ENCODE measurements at places on chromosomes 2 and 18. TPM values are rescaled to one million over a fixed set of nuclear protein-coding genes. Genes with fewer than 3 reads are reported as not detected.

DNA sequence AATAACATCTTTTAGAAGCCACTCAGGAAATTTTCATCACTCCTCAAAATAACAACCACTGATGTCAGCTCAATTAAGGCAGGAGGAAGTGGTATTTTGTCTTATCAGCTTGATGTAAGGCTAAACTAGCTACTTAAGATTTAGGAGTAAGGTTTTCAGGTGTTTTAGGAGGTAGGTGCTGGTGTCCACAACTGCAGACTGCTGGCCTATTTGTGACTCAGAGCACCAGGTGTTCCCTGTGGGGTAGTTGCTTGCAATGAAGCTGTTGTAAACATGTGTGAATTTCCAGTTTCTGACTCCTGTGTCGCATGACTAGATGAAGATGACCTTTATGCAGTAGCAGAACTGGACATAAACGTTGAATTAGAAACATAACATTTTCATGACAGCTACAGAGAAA lies 164.2 kb downstream of the THSD7B start:
- DNase-seq, result no peak

UGT1A4 gene
- 9.0 TPM for total RNA-seq

- DNase-seq, result no peak
These were observed 210.5 kb upstream of the NRP2 start for GRCh38 chr2:205471776-205472175.

DNA sequence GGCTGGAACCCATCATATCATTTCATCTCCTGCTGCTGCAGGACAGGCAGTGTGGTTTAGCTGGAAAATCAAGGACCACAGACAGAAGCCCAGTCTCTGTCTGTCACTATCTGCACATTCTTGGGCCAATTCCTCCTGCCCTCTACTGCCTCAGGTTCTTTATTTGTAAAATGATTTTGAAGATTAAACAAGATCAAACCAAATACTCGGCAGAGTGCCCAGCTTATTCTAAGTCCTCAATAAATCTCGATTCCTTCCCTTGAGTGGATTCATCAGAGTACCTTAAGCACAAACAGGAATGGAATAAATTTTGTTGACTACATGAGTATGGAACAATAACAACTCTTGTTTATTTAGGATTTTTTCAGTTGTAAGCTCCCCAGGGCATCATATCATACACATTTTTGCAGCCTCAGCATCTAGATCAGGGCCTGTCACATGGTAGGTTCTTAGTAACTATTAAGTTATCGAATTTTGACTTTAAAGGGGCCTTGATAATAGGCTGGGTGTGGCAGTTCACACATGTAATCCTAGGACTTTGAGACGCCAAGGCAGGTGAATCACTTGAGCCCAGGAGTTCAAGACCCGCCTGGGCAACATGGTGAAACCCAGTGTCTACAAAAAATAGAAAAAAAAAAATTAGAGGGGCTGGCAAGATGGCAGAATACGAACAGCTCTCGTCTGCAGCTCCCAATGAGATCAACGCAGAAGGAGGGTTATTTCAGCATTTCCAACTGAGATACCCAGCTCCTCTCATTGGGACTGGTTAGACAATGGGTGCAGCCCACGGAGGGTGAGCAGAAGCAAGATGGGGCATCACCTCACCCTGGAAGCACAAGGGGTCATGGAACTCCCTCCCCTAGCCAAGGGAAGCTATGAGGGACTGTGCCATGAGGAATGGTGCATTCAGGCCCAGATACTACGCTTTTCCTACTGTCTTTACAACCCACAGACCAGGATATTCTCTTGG lies 11.1 kb downstream of the RHOB start:
- DNase-seq, result no peak

DNA sequence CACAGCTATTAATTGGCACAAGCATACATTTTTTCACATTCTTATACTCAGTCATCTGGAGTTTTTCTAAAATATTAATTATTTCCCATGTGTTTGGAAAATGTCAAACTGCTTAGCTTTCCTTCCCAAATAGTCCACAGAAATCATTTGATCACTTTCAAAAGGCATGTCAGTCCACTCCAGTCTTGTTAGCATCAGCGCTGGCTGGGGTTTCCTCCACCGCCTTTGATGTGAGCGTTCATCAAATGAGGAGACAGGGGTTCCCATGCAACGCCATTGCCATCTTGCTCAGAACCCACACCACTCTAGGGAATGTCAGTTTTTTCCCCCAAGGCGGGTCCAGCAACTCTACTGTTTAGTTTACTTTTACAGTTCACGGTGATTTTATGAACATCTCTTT lies 13.1 kb upstream of the RAX start:
- DNase-seq, result no peak

- no peak for DNase-seq
These were observed 15.7 kb upstream of the TTC39C start for GRCh38 chr18:23998820-23999219.

GRCh38 chr2:156046900-156047299 lies 285.6 kb downstream of the NR4A2 start:
- DNase-seq, result no peak

REV1 gene
- 46.7 TPM for total RNA-seq

FBXO41 gene
- 8.2 TPM for total RNA-seq

DNA sequence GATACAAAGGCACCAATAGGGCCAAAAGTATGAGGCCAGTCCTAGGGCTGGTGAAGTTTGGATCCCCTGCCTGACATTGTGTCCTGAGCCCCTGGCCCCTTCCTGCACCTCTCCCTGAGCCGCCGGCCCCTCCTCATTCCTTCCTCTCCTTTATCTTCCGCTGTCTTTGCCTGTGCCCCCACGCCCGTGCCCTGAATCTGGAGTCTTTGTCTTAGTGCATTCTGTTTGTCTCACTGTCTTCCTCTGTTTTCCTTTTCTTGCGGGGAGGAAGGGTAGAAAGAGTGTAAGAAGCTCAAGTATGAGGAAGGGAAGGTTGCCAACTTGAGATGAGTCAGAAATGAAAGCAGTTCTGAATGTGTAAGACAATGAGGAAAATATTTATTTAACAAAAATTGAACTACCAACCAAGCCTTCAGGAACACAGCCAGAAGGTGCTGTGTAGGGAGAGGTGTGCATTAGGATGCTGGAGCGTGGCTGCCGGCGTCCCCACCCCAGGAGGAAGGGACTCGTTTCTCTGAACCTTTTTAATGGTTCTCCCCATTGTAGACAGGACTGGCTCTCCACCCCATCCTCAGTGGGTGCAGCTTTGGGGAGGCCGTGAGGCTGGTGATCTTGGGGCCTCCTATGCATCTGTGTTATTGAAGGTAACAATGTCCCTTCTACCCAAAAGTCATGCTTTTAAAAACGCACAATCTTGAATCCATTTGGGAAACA lies 133.1 kb downstream of the NEDD4L start:
- no peak for DNase-seq

DNA sequence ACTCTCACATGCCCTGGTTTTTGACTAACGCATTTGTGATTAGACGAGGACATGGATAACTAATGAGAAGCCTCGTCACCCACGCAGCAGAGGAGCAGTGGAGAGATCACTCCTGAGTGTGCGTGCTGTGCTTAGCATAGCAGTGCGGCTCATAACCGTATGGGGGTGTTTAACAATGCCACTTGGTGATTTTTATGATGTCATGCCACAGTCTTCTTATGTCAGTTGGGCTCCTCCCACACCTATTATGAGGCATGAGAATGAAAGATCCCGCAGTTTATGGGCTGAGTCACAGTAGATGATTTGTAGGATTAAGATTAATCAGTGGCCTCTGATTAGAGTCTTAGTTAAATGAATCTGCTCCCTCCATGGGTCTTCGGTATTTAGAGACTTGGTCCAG lies 2.5 kb upstream of the SMIM21 start:
- no peak for DNase-seq

- DNase-seq, result peak; percentile 92
These were observed at the start of gene ANXA4 for GRCh38 chr2:69741575-69742321. Gene ANXA4 (plus strand): TSS chr2:69742134. CDS start chr2:69781566, 39,432 bp downstream.

DNA sequence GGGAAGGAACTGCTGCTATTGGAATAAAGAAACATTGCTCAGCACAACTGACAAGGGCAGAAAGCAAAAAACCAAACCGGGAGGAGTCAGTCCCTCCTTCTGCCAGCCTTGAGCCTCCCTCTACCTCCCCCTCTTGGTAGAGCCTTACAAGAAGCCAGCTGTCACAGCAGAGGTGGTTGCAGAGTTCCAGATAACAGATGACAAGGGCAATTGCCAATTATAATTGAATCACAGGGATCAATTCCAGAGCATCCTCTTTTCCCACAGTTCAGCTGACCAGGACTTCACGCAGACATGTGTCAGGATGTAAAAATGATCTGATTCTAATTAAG lies 548.2 kb upstream of the LRRTM1 start:
- no peak for DNase-seq

DNA sequence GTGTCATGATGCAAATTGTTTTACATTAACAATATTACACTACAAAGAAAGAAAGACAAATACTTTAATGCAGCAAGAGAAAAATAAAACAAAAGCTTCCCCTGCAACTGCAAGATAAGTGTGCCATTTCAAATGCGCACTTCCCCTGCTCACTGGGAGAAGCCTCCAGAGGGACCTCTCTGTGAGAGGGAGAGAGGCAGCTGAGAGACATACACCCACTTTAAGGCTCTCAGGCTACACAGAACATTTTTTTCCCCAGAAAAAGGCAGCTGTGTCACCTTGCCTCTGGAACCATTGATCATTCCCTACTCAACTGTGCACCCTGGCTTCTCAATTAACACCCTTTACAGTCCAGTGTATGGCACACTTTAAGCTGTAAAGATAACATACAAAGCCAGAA lies 75.2 kb downstream of the DPP4 start:
- no peak for DNase-seq

DNA sequence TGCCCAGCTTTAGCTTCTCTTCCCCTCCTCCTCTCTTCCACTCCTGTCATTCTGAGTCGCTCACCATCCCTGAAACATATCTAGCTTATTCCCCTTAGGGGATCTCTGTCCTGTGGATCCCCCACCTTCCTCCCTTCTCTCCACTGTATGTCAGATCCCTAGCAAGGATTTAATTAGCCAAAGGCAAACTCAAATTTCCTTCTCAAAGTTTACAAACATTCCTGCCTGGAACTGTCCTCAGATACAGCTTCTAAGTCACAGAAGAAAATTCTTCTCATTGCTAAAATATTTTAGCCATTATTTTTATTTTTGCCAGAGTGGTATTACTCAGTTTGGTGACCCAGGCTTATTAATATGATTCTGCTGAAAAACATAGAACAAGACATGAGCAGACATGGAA lies 315.3 kb downstream of the CYP26B1 start:
- no peak for DNase-seq

DNA sequence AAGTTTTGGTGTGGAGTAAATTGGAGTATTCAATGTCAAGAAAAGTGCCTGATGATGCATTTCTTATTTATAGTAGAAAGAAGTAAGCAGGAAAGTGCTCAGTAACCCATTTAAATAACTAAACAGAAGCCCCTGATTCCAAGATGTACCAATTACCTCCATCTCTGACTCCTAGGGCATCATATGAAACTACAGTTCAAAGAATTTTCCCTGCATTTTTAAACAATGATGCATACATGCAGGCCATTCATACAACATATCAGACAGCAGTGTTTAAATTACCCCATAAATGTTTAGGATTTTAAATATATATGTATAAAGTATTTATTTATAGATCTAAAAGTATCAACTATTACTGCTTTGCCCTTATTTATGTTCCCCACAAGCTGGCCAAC lies 36.2 kb downstream of the FTCDNL1 start:
- no peak for DNase-seq

- DNase-seq, result no peak
These were observed 51.5 kb downstream of the L3MBTL4 start for GRCh38 chr18:6363216-6363615.

- no peak for DNase-seq
These were observed 46.8 kb upstream of the GPC1 start for GRCh38 chr2:240388471-240389301.

ERLEC1 gene
- 35.4 TPM for total RNA-seq

- DNase-seq, result no peak
These were observed 58.6 kb upstream of the GLS start for GRCh38 chr2:190822043-190822442.

NAGK gene
- total RNA-seq, result 58.0 TPM

GRCh38 chr2:112010751-112011150 lies 44.3 kb upstream of the TMEM87B start:
- peak; percentile 62 for DNase-seq

DNA sequence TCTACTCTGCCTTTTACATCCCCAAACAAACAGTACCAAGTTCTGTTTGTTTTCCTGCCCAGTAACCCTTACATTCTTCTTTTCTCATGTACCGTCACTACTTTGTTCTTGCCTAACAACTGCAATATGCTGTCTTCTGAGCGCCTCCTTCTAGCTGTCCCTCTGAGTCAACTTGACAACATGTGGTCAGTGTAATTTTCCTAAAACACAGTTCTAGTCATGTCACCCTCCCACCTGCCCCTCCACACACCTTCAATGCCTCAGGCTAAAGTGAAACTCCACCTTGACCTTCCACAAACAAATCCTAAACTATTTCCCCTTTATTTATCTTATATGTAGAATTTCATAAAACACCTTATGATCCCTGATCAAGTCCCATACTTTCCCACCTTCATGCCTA lies 124.6 kb upstream of the CD302 start:
- no peak for DNase-seq

- DNase-seq, result no peak
These were observed 57.6 kb upstream of the SERTAD2 start for GRCh38 chr2:64711252-64711800.

DNA sequence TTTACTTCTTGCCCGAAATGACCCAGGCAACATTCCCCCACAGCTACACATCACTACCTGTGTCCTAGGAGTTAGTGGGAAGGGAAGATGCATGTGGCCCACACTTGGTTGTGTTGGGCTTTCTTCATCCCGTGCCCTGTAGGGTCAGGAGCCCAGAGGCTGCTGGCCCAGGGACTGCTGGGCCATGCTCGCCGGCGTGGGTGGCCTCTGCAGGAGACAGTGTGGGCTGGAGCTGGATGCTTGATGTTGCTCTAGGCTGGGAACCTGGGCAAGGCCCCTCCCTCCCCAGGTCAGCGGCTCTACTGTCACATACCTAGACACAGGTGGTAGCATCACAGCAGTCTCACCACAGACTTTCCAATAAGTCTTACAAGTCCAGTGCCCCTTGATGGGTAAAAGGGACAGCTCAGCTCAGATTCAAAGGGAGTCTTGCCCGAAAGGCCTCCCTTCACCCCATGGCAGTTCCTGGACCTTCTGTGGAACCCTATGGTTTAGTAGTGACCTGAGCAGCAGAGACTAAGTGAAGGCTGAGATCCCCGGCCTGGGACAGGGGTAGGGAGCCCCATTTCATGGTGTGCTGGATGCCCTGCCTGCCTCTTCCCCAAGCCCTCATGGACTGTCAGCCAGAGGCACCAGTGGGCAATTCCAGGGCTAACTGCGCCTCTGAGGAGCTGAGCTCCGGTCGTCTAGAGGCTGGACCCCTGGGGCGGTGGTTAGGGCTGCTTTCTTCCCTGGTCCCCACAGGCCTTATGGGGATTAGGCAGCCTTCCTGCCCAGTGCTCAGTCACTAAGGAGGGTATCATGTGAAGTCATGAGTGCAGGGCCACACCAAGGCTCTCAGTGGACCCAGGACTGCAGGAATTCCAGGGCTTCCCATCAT lies 45.4 kb upstream of the FAHD2A start:
- no peak for DNase-seq

RIT2 gene
- total RNA-seq, result not detected

GRCh38 chr2:65914244-65914786 lies 481.9 kb upstream of the SPRED2 start:
- DNase-seq, result no peak

- DNase-seq, result no peak
These were observed 39.7 kb upstream of the VRK2 start for GRCh38 chr2:58006952-58007284.

- DNase-seq, result no peak
These were observed 141.6 kb downstream of the NETO1 start for GRCh38 chr18:72726201-72726600.

MALL gene
- 205 TPM for total RNA-seq
